ENCODE measurements at places on chromosomes 5 and 9. TPM values are rescaled to one million over a fixed set of nuclear protein-coding genes. Genes with fewer than 3 reads are reported as not detected.

Gene PCAT7
- 0.51 TPM for polyA plus RNA-seq

Gene HAVCR2
- 2.2 TPM for polyA plus RNA-seq

Gene RNF180
- polyA plus RNA-seq: 12.7 TPM

Gene EIF4EBP3
- polyA plus RNA-seq: 13.2 TPM

Gene TCF7
- 18.8 TPM for polyA plus RNA-seq

Gene DRD1
- 0.11 TPM for polyA plus RNA-seq

Gene PCDHB6
- polyA plus RNA-seq: 3.3 TPM

Gene SH3RF2
- polyA plus RNA-seq: 0.24 TPM

Gene PTGDS
- 59.8 TPM for polyA plus RNA-seq

Gene HAND1
- not detected for polyA plus RNA-seq

DNA sequence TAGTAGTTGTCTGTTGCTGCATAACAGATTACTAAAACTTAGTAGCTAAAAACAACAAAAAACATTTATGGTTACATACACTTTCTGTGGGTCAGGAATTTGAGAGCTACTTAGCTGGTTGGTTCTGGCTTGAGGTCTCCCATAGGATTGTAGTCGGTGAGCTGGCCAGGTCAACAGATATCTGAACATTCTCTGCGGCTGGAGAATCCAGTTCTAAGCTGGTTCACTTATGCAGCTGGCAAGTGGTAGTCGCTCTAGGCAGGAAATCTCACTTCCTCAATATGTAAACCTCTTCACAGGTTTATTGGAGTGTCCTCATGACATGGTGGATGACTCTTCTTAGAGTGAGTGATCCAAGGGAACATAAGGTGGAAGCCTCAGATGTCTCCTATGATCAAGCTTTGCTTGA lies 65.7 kb upstream of the TNFAIP8 start:
- DNase-seq: no peak

DNA sequence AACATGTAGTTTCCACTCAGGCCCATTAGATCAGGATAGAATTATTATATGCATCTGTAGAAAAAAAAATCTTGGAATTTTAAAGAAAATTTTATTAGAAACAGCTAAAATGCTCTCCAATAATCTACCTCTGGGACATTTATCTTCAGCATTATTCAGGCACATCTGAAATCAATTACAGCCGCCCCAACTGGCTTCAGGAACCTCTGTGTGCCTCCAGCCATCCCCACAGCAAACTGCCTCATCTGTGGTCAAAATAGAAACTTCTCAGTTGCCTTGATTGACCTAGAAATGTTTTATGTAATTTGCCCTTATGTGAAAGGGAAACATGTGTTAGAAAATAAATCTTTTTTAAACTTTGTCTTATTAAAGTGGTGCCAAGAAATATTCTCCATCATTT lies 120.1 kb upstream of the LPAR1 start:
- DNase-seq: no peak

GRCh38 chr5:5629607-5629978 lies 207.1 kb downstream of the ICE1 start:
- DNase-seq: no peak

- no peak for DNase-seq
Observed at GRCh38 chr5:28493456-28493855, 1455.1 kb upstream of the CDH9 start.

- DNase-seq: no peak
Observed at GRCh38 chr5:80355686-80356085, 35.9 kb downstream of the SPZ1 start.

GRCh38 chr5:143182901-143183820 lies 220.3 kb downstream of the NR3C1 start:
- DNase-seq: no peak

- no peak for DNase-seq
Observed at GRCh38 chr9:22363421-22363887, 83.2 kb upstream of the DMRTA1 start.

- DNase-seq: no peak
Observed at GRCh38 chr9:109355564-109356297, 34.9 kb upstream of the EPB41L4B start.

GRCh38 chr5:84285641-84286637 lies 98.7 kb downstream of the EDIL3 start:
- DNase-seq: no peak

- DNase-seq: no peak
Observed at GRCh38 chr5:68367287-68367686, 151.7 kb downstream of the PIK3R1 start.

DNA sequence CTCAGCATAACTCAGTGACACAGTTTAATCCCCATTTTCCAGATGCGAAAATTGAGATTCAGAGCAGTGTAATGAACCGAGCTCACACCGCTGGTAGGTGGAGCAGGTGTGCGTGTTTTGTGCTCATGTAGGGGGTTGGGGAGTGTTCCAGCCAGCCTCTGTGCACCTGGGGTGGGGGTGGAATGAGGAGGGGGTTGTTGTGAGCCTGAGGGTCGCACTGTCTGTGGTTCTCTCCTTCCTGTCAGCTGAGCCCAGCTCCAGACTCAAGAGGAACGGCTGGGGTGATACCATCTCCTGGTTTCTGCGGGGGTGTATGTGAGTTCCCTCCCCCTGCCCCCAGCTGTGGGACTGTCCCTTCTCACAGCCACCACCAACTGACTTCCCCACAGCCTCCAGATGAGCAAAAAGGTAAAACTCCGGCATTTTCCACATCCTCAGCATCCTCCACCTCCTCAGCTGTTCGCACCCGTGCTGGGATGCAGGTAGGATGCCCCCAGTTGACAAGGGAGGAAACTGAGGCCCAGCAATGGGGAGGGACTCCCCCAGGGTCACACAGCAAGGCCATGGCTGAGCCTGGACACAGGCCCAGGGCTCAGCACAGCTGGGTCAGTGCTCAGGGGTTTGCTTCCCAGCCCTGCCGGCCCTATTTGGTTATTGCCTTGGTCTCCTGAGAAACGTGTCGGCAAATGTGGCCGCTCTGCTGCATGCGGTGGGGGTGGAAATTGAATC lies 2.1 kb downstream of the SH2D3C start:
- no peak for DNase-seq

- no peak for DNase-seq
Observed at GRCh38 chr9:93009337-93010015, 49.0 kb upstream of the SUSD3 start.

DNA sequence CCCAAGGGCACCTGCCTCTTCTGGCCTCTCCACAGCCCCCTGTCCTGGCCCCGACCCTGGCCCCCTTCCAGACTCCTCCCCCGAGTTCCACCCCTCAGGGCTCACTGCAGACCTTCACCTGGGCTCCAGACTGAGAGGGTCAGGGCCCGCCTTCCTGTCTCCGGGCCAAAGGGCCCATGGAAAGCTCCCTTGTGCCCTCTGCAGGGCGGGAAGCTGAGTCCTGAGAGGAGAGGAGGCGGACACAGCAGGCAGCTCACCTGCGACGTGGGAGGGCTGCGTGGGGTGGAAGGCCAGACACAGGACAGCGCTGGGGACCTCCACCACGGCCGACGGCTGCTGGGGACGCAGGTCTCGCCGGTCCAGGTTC lies 20.6 kb downstream of the DYNC2I2 start:
- DNase-seq: peak; percentile 56

- peak; percentile 87 for DNase-seq
Observed at GRCh38 chr5:174532455-174533453, 191.6 kb upstream of the MSX2 start.

DNA sequence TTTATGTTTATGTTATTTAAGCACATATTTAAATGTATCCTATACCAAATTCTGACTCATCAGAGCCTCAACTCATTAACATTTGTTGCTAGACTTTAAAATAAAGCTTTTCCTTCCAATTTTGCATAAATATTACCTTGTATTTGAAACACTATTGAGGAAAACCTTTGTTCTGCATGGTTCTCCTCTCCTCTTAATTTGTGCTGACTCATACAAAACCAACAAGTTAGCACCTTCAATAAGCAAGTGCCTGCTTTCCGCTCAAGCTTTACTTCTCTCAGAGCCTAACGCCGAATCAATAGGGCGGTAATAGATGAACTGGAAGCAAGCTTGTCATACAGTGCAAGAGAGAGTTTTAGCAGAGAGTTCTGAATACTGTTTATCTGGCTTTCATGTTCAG lies 7.9 kb downstream of the AMACR start:
- no peak for DNase-seq

- DNase-seq: no peak
Observed at GRCh38 chr9:99069075-99069474, 35.8 kb upstream of the TGFBR1 start.

GRCh38 chr5:119032656-119033055 lies 38.2 kb upstream of the DMXL1 start:
- DNase-seq: no peak

DNA sequence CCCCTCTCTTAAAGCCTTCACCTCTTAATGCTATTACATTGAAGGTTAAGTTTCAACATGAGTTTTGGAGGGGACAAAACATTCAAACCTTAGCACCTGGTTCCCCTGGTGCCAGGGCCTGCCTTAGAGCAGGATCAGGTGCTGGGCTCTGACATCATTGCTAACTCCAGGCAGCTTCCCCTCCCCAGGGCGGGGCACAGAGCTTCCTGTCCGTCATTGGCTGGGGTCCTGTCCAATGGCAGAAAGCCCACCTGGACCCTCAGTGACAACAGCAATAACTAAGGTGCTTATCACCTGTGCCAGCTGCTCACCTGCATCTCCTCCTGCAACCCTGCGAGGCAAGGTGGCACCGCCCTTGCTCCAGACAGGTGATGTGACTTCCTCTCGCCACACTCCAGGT lies 177.4 kb downstream of the NSG2 start:
- no peak for DNase-seq

- DNase-seq: no peak
Observed at GRCh38 chr9:97794666-97795065, 58.4 kb upstream of the FOXE1 start.

DNA sequence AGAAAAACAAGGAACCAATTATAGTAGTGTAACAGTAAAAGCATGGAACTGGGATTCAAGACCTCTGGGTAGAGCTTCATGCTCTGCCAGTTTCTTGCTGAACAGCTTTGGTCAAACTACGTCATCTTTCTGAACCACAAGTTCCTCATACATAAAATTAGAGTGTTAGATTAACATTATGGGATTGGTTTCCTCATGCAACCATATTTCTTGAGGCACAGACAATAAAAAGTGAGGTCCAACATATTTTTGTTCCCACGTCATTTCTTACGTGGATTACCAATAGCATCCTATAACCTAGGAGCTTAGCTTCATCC lies 354.8 kb downstream of the TMEM232 start:
- no peak for DNase-seq

- no peak for DNase-seq
Observed at GRCh38 chr5:90191352-90192045, 218.1 kb downstream of the CETN3 start.

- no peak for DNase-seq
Observed at GRCh38 chr9:137982200-137982599, 104.6 kb downstream of the CACNA1B start.

GRCh38 chr5:170518277-170518676 lies 14.5 kb downstream of the KCNIP1 start:
- no peak for DNase-seq

DNA sequence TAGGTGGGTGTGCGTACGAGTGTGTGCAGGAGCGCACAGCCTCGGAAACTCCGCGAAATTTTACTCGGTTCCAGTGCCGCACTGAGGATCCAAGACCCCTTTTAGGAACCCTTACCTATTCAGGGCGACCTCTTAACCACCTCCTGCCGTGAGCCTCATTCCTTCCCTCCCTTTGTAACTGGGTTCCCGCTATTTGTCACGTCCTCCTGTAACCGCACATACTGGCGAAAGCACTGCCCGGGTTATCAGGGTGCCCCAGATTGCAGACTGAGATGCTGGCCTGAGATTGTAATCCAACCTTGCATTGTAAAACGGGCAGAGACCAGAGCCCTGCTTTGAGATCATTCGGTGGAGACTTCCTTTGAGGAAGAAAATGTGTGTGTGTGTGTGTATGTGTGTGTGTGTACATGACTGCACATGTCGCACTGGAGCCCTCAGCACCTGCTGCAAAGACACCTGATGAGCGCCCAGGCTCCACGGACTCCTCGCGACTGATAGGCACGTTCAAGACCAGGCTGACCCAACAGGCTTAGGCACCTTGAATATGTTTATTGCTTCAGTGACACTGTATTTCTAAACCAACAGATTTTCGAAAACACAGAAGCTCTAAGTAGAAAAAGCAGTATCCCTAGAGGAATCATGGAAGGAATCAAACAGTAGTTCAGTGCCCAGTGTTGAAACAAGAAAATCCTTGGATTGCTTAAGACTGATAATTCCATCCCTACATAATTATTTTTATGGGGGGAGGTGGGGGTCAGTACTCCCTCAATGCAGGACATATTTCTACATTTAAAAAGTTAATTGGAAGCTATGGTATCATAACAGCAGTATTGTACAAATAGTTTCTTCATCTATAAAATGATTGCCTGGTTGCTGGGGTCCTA lies 86.5 kb upstream of the TNFAIP8 start:
- peak; percentile 36 for DNase-seq

DNA sequence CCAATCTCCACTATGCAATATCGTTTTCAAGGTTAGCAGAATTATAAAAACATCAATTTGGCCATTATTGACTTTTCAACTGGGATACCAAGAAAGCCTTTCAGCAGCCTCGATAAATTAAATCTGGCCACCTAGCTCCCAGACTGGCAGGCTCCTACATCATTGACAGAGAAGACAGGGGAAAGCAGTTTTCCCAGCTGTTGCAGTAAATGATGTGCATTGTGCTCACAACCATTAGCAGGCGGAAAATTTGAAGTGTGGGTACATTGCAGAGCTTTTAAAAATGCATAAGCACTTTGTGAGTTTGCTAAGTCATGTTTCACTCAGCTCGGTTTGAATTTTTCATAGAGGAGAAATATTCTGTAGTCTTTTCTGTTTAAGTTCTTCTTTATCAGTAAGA lies 297.9 kb downstream of the KCTD16 start:
- no peak for DNase-seq

DNA sequence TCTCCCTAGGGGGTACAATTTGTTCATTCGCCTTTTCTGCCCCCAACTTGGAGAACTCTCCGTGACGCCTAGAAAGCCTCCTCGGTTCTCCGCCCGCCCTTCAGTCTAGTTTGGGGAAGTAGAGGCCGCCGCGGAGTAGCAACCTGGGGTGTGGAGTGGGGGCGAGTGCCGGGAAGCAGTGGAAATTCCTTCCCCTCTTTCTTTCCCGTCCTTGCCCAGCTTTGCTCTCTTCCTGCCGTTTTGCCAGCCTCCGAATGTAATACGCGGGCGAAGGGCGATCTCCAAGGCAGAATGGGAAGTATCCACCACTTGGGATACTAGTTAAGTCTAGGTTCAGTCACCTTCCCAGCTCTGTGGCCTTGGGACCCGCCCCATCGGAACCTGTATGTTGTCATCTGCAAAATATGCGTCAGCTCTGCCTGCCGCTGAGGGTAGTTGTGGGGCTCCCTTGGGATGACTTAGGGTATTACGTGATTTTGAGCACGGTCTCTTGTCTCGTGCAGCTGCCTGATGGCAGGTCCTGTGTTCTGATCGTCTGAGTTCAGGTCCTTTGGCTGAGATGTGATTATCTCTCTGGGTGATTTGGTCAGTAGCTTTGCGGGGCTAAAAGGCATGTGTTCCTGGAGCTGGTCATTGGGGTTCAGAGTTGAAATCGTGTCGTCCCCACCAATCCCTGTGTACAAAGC lies 724 bp downstream of the PAM start:
- peak; percentile 84 for DNase-seq

GRCh38 chr9:20884985-20885593 lies 146.4 kb downstream of the HACD4 start:
- peak; percentile 6 for DNase-seq
